ENCODE measurements at places on chromosomes 16 and 17. TPM values are rescaled to one million over a fixed set of nuclear protein-coding genes. Genes with fewer than 3 reads are reported as not detected.

KIF19 gene
- not detected for total RNA-seq

KRT9 gene
- not detected for total RNA-seq

TMC8 gene
- not detected for total RNA-seq

KRTAP1-5 gene
- 5.7 TPM for total RNA-seq

ITGB4 gene
- total RNA-seq = 8.0 TPM
